ENCODE measurements at places on chromosomes 12 and 14.

GRCh38 chr12:22408610-22409376 is 74.3 kb upstream of the ST8SIA1 start:
- no peak for DNase-seq

GRCh38 chr12:73547421-73547820 is 990.2 kb upstream of the ATXN7L3B start:
- DNase-seq = no peak

DNA sequence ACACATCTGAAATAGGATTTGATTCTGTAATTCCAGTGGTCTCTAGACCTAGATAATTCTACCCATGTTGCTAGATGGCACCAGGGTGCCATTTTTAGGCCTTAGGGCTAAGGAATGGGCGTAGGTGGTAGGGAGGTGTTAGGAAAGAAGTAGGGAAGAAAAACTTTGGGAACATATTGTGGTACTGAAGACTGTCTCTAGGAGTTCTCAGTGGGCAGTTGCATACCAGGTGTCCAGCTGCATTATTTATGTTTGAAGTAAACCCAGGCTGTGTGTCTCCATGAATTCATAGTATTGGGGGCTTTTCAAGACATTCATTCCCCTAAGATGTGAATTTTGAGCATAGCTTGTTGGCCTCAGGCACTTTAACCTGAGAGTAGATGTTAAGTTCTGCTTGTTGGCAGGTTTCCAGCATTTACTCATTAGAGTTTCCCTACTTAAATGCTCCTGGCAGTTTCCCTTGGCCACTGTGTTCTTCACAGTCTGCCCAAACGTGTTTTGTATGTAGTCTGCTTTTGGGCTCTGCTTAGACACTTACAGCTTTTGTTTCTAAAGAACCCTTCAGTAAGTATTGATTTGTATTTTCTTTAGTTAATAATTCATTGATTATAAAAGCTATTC is 31.5 kb upstream of the CCT2 start:
- no peak for DNase-seq

GRCh38 chr14:102256716-102257115 is 48.2 kb downstream of the MOK start:
- no peak for DNase-seq

DNA sequence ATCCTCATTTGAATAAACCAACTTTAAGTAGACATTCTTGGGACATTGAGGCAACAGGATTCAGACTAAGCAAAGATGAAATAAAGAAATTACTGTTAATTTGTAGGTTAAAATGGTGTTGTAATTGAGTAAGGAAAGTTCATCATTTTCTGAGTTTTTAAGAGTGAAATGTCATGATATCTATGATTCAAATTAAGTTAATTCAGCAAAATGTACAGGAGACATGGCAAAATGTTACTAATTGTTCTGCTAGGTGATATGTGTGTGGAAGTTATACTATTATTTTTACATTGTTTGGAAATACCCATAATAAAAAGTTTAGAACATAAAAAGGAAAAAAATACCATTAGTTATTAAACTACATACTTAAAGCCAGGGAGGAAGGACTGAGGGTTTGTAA is 55.0 kb upstream of the EGLN3 start:
- DNase-seq = no peak

GRCh38 chr14:53784688-53785087 is 171.9 kb downstream of the BMP4 start:
- DNase-seq = no peak

GRCh38 chr12:107368586-107368985 is 275.2 kb upstream of the CRY1 start:
- no peak for DNase-seq

DNA sequence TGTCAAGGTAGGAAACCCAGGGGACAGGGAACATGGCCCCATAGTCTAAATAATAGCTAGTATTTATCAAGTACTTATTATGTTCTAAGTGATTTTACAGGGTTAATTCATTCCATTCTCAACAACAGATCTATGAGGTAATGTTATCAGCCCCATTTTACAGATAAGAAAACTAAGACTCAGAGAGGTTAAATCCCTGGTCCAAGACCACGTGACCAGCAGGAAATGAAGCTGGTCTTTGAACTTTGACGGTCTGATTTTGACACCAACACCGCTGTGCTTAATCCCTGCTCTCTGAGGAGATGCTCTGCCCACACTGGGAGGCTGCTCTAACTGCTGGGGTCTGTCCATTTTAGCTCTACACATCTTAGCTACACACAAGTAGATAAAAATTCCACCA is 253.5 kb downstream of the SPTSSA start:
- no peak for DNase-seq

- no peak for DNase-seq
These were observed 197.6 kb downstream of the AACS start for GRCh38 chr12:125262851-125263250.

DNA sequence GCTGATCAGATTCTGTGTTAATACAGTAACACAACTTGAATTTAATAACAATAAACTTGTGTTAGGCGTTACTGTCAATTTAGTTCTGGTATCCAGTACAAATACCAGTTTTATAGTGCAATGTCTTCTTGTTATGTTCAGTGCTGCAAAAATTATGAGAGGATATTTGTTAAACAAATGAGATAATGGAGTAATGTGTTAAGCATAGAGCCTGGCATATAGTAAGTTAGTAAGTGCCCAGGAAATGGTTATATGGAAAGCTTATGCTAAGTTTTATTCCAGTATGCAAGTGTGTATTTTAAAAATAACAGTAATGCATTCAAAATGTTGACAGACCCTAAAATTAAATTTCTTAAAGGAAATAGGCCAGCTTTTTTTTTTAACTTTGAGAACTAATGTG is 1.8 kb downstream of the VRK1 start:
- no peak for DNase-seq

- DNase-seq = no peak
These were observed 148.7 kb downstream of the ANO2 start for GRCh38 chr12:5796171-5796958.

- DNase-seq = no peak
These were observed 21.4 kb upstream of the NCOR2 start for GRCh38 chr12:124588751-124589267.

GRCh38 chr12:6868211-6869048 is 1.1 kb downstream of the TPI1 start:
- no peak for DNase-seq

GRCh38 chr12:57905812-57906475 is 35.4 kb upstream of the ATP23 start:
- DNase-seq = no peak

- no peak for DNase-seq
These were observed 264.0 kb downstream of the ATXN7L3B start for GRCh38 chr12:74801625-74802024.

GRCh38 chr12:96876966-96877365 is 30.1 kb upstream of the NEDD1 start:
- no peak for DNase-seq

DNA sequence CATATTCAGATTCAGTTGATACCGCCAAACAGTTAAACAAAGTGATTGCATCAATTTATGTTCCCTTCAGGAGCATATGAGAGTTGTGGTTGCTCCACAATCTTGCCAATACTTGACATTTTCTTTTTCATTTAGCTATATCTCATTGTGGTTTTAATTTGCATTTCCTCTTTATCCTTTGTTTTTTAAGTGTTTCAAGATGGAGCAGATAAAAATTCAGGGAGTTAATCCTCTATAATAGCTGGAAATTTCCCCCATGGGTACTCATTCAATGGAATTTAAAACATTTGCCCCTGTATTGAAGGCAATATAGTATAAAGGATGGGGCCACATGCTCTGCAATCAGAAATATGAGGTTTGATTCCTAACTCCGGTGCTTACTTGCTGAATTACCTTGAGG is 1.1 kb upstream of the EXD2 start:
- DNase-seq = no peak

DNA sequence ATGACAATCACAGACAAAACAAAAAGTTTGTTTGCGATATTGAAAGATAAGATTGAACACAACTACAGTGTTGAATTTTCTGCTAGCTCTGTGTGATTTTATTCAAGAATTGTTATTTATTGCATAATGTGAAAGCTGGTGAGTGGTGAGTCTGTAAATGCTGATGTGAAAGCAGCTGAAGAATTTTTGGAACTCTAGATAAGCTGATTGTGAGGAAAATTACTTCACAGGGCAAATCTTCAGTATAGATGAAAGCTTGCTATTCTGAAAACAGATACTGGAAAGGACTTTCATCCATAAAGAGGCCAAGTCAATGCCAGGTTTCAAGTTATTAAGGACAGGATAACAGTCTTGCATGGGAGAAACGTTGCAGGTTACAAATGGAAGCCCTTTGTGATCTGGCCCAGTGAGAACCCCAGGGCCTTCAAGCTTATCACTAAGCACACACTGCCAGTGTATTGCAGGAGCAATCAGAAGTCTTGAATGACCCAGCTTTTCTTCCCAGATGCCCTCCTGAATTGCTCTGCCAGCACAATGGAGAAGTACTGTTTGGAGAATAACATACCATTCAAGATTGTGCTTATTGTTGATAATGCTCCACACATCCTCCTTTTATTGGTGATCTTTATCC is 153.7 kb downstream of the PCNX1 start:
- no peak for DNase-seq

DNA sequence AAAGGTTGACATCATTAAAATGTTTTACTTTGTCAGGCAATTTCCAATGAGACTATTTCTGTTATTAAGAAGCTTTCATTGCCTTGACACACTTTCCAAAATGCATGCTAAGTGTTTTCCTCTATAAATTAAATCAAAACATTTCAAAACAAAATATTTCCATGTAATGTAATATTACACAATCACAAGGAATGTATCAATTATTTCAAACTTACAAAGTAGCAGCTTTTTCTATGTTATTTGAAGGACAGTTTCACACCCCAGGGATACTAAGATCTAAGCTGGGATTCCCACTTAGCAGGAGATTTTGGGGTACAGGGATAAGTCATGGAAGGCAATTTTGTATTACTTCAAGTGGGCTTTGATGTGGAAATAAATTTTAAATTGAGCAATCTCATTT is 144.9 kb downstream of the FOXG1 start:
- no peak for DNase-seq

- no peak for DNase-seq
These were observed 3.1 kb downstream of the DHRS2 start for GRCh38 chr14:23639048-23639890.

DNA sequence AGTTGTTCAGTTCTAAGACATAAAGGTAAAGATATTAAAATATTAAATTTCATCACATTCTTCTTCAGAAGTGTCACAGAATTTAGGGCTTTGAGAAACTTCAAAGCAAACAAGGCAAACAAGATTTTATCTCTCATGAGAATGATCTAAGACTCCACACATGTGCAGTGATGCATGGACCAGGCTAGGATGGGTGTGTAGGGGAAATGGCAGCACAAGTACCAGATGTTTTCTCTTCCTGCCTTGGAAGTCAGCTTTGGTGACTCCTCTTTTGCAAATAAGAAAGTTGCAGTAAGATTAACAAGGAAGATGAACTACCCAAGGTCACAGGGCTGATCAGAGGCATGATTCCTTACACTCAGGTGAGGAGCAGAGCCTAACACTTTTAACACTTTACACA is 163.8 kb upstream of the LMNTD1 start:
- DNase-seq = no peak

DNA sequence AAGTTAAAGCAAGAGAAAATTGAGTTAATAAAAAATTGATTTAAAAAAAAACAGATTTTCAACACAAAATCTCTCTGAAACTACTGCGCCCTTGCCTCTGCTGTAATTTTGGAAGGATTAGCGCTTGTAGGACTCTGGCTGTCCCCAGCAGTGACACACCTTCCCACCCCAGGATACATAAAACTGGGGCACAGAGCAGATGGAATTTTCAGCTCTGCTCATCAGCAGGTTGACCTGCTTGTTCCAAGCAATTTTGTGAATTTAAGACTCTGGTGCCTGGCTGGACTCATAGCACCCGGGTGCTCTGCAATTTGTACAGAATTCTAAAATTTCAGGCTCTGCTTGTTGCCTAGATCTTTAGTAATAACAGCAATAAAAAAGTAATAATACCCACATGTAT is 257.8 kb upstream of the GARIN6 start:
- no peak for DNase-seq

GRCh38 chr14:34965912-34966311 is 16.9 kb upstream of the SRP54 start:
- DNase-seq = no peak

DNA sequence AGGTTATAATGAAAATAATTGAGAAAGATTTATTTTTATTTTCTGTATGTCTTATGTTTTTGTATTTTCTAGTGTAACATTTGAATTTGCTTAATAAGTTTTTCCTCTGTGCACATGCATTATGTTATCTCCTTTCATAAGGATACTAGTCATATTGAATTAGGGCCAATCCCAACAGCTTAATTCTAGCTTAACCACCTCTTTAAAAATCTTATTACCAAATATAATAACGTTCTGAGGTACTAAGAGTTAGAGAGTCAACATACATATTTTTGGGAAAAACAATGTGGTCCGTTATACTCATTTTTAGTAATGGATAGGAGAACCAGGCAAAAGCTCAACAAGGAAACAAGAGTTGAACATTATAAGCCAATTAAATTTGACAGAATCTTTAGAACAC is 845.6 kb upstream of the SEL1L start:
- DNase-seq = no peak

- DNase-seq = no peak
These were observed 50.9 kb upstream of the PPFIA2 start for GRCh38 chr12:81809829-81810595.

DNA sequence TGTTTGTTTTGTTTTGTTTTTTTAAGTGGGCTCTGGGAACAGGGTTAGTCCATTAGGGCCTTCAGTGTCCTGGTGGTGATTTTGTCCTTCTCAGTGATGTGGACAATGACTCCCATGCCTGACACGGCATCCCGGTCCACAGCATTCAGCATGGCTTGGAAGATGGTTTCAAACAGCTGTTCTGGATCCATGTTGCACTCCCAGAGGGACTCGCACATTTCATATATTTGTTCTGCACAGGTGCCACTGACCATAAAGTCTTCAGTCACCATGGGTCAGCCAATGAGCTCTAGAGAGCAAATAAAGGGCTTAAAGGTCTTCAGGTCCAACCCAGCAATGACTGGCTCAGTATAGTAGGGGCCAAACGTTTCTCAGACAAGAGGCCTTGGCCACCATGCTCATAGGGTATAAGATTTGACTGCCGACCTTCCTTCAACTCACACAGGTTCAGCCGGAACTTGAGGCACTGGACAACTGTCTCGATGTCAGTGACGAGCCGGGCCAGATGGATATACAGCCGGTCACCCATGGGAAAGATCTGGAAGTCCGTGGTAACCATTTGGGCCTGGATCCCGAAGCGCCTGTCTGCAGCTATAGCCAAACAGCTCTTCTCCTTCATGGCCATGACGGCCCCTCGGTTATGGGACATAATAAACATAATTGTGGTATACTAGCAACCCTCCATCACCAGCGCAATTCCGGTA is 18.0 kb downstream of the OR10P1 start:
- DNase-seq = no peak

GRCh38 chr12:68271346-68271745 is 17.9 kb upstream of the IL22 start:
- DNase-seq = no peak

GRCh38 chr14:61201171-61201570 is 80.0 kb downstream of the TMEM30B start:
- no peak for DNase-seq

- DNase-seq = no peak
These were observed 29.7 kb downstream of the TMCC3 start for GRCh38 chr12:94620621-94621020.

All from GM12864 (cell line).